Common myeloid progenitor, CD34-positive (primary cell): ENCODE measurements at places on chromosomes 5 and 9.

GRCh38 chr9:27801545-27801944, 228.3 kb upstream of the C9orf72 start:
- H3K36me3 ChIP-seq = no peaks in the 10 kb centered on the region
- H3K4me3 ChIP-seq = no peak overlapping the region
- no peak for DNase-seq

- no peak for DNase-seq
- H3K4me1 ChIP-seq = no peaks in the 10 kb centered on the region
- H3K36me3 ChIP-seq = no peaks in the 10 kb centered on the region
- no peak overlapping the region for H3K4me3 ChIP-seq
- no peaks in the 10 kb centered on the region for H3K27me3 ChIP-seq
These were observed 53.7 kb downstream of the LHFPL2 start for GRCh38 chr5:78594610-78595457.

- H3K27ac ChIP-seq = no peak overlapping the region
- H3K4me1 ChIP-seq = no peaks in the 10 kb centered on the region
- no peak overlapping the region for H3K4me3 ChIP-seq
- no peaks in the 10 kb centered on the region for H3K27me3 ChIP-seq
These were observed 490.2 kb upstream of the RORB start for GRCh38 chr9:74006935-74007334.

DNA sequence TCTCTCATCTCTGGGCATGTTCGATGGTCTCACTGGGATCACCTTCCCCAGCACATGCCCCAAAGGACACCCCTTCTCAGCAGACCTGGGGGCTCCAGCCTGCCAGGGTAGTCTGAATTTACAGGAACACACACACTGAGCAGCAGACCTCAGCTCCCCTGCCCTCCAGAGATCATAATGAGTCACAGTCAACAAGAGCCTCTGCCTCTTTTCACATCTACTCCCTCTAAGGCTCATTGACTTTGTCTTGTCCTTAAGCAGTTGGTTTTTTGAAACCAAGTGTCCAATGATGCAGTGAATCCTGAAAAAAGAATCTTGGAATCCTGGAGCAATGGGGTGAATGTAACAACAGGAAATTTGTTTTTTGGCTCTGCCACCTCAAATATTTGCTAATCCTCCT, 20.8 kb downstream of the GABBR2 start:
- no peak overlapping the region for H3K27ac ChIP-seq
- no peaks in the 10 kb centered on the region for H3K4me1 ChIP-seq
- H3K36me3 ChIP-seq = no peaks in the 10 kb centered on the region
- no peak for DNase-seq
- H3K4me3 ChIP-seq = no peak overlapping the region

- H3K4me3 ChIP-seq = peak overlapping the region; percentile 75
- no peak overlapping the region for H3K27ac ChIP-seq
- DNase-seq = peak; percentile 83
- peaks cover 35% of the 10 kb centered on the region for H3K4me1 ChIP-seq
- H3K36me3 ChIP-seq = no peaks in the 10 kb centered on the region
- peaks cover 56% of the 10 kb centered on the region for H3K27me3 ChIP-seq
These were observed 2.6 kb downstream of the GLIS3 start for GRCh38 chr9:4297151-4297785.

GRCh38 chr5:75461679-75462078, 49.8 kb downstream of the CERT1 start:
- H3K4me1 ChIP-seq = no peaks in the 10 kb centered on the region
- H3K4me3 ChIP-seq = no peak overlapping the region
- peak; percentile 58 for DNase-seq
- H3K36me3 ChIP-seq = peaks cover 7% of the 10 kb centered on the region
- no peak overlapping the region for H3K27ac ChIP-seq
- no peaks in the 10 kb centered on the region for H3K27me3 ChIP-seq

- H3K36me3 ChIP-seq = no peaks in the 10 kb centered on the region
- peaks cover 11% of the 10 kb centered on the region for H3K4me1 ChIP-seq
- H3K4me3 ChIP-seq = no peak overlapping the region
- H3K27ac ChIP-seq = no peak overlapping the region
- H3K27me3 ChIP-seq = peaks cover 18% of the 10 kb centered on the region
These were observed 9.3 kb downstream of the IRX4 start for GRCh38 chr5:1873243-1873959.

- no peak overlapping the region for H3K4me3 ChIP-seq
- H3K27me3 ChIP-seq = no peaks in the 10 kb centered on the region
- H3K4me1 ChIP-seq = no peaks in the 10 kb centered on the region
- DNase-seq = no peak
- peaks cover 34% of the 10 kb centered on the region for H3K36me3 ChIP-seq
These were observed 72.8 kb downstream of the PRRT1B start for GRCh38 chr9:131618071-131618479.

- no peaks in the 10 kb centered on the region for H3K36me3 ChIP-seq
- H3K27ac ChIP-seq = no peak overlapping the region
- no peaks in the 10 kb centered on the region for H3K4me1 ChIP-seq
- no peaks in the 10 kb centered on the region for H3K27me3 ChIP-seq
- no peak for DNase-seq
These were observed 3.9 kb upstream of the C5orf58 start for GRCh38 chr5:170228762-170229435.

DNA sequence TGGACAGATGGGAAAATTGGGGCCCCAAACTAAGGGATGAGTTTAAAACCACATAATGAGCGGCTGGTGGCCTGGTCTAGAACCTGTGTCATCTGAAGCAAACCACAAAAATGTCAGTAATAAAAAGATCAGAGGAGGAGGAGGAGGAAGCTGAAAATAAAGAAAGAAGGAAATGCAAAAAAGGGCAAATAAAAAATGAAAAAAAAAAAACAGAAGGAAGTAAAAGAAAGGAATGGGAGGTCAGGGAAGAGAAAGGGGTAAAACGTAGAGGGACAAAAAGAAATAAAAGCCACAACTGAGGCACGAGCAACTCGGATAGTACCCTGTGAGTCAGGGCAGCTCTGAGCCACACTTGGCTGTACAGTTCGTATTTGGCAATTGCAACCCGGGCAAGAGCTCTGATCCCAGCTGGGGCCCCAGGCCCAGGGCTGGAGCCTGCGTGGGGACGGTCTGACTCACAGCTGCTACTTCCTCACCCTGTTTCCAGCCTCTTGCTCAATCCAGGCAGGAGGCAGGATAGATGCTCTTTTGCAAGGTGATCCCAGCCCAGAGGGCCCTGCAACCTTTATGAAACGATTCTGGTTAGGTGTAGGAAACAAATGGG, 137.9 kb upstream of the TRIM32 start:
- no peaks in the 10 kb centered on the region for H3K36me3 ChIP-seq
- no peak overlapping the region for H3K27ac ChIP-seq
- DNase-seq = peak; percentile 34
- H3K27me3 ChIP-seq = no peaks in the 10 kb centered on the region

DNA sequence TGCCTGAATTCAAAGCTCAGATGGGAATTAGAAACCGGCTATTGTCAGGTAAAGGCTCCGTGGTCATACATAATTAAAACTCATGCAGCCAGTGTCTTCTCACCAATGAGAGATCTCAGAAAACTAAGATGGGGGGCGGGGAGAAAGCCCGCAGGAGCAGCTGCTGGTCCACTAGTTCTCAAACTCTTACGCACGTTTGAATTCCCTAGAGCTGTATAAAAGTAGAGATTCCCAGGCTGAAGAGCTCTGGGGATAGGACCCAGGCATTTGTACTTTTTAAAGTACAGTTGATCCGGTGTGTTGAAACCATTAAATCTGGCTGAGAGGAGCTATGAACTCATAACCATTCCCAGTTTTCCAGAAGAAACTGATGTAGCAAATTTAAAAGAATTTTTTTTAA, 68.5 kb downstream of the FRMD3 start:
- no peak overlapping the region for H3K4me3 ChIP-seq
- no peaks in the 10 kb centered on the region for H3K27me3 ChIP-seq
- DNase-seq = no peak
- no peaks in the 10 kb centered on the region for H3K36me3 ChIP-seq
- H3K4me1 ChIP-seq = no peaks in the 10 kb centered on the region

DNA sequence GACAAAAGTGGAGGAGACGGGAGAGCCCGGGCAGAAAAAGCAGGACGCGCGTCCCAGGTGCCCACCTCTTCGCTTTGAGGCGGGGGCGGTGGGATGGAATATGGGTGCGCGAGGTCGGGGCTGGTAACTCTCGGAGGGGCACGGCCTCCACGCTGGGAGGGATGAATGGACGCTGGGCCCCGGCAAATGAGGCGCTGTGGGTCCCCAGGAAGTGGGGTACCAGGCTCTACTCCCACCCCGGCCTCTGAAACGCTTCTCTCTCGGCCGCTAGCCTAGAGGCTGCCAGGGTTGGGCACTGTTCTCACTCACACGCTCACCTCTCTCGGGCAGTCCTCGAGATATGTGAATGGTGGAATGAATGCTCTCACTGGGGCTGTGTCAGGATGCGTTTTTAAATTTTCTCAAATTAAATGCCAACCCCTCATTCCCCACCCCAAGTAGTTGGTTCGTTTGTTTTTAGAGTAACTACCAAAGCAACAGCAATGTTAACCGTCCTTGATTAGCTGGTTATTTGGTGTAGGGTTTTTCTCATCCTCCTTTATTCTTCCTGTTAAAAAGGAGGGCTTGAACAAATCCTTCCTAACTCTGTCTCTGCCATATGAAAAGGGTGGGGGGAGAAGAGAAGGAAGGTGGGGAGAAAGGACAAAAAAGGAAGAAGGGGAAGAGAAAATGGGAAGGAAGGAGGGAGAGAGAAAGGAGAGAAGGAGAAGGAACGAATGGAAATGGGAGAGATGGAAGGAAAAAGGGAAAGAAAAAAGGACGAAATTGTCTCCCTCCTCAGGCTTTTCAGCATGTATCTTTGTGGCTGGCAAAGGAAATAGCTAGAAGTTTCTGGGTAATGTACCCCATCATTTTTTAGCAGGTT, 1.3 kb upstream of the EBF1 start:
- H3K27ac ChIP-seq = no peak overlapping the region
- H3K4me3 ChIP-seq = peak overlapping the region; percentile 68
- H3K4me1 ChIP-seq = peaks cover 48% of the 10 kb centered on the region
- no peak for DNase-seq
- peaks cover 66% of the 10 kb centered on the region for H3K27me3 ChIP-seq
- no peaks in the 10 kb centered on the region for H3K36me3 ChIP-seq

DNA sequence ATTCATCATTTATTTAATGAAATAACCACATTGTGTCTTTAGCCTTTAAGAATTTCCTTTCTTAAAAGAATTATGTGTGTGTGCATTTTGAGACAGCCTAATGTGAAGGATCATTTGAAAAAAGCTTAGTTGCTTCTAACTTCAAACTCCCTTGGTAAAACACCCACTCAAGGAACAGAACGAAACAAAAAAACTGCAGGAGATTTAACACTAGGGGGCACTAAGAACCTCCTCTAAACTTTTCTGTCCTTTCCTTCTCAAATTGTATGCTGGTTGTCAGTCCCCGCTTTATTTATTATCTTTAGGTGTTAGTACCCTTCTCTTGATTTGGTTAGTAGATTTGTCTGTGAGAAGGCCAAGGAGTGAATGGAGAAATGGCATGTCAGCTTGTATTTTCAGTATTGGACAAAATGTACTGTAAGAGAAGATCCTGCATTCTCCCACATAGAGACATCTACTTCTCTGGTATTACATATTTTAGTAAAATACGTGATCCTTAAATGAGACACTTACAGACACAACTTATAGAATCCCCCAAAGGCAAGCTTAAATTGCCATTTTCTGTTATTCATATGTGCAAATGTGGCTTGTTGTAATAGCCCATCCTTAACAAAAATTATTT, 229.7 kb downstream of the MRPS30 start:
- no peaks in the 10 kb centered on the region for H3K36me3 ChIP-seq
- H3K27me3 ChIP-seq = no peaks in the 10 kb centered on the region

DNA sequence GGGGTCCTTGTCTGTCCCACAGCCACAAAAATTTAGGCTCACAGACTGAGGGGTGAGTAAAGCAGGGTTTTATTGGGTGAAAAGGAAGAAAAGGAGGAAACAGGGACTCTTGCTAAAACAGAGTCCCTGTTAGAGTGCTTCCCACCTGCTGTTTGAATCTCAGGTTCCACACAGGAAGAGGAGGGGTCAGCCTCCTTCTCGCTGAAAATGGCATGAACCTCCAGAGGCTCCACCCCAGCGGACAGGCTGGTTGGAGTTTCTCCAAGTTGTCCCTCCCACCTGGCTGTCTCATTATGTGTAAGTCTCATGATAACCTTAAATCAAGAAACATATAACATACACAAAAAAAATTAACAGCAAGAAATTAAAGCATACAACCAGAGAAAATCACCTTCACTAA, 28.3 kb upstream of the UHRF2 start:
- no peaks in the 10 kb centered on the region for H3K36me3 ChIP-seq
- DNase-seq = no peak
- no peak overlapping the region for H3K4me3 ChIP-seq
- H3K4me1 ChIP-seq = no peaks in the 10 kb centered on the region
- no peak overlapping the region for H3K27ac ChIP-seq
- H3K27me3 ChIP-seq = no peaks in the 10 kb centered on the region

- no peak for DNase-seq
- no peaks in the 10 kb centered on the region for H3K4me1 ChIP-seq
- H3K4me3 ChIP-seq = no peak overlapping the region
- H3K36me3 ChIP-seq = no peaks in the 10 kb centered on the region
These were observed 1876.2 kb downstream of the EFNA5 start for GRCh38 chr5:105794578-105794977.

DNA sequence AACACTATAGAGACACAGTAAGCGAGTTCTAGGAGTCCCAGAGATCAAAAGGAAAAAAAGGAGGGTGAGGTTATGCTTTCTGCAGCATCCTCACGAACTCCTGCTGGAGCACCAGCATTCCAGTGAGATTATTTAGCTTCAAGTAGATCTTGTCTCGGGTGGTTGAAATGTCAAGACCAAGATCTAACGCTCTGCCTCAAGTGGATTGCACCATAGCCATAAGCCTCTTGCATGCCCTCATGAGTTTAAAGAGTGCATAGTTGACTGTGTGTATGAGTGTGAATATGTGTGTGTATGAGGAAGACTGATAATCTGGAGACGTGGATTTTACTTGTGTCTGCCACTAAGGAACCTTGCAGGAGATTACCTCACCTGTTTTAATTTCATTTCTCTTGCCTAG, 335.3 kb upstream of the ADAMTSL1 start:
- no peak overlapping the region for H3K4me3 ChIP-seq
- no peaks in the 10 kb centered on the region for H3K36me3 ChIP-seq
- no peaks in the 10 kb centered on the region for H3K27me3 ChIP-seq
- no peak overlapping the region for H3K27ac ChIP-seq

DNA sequence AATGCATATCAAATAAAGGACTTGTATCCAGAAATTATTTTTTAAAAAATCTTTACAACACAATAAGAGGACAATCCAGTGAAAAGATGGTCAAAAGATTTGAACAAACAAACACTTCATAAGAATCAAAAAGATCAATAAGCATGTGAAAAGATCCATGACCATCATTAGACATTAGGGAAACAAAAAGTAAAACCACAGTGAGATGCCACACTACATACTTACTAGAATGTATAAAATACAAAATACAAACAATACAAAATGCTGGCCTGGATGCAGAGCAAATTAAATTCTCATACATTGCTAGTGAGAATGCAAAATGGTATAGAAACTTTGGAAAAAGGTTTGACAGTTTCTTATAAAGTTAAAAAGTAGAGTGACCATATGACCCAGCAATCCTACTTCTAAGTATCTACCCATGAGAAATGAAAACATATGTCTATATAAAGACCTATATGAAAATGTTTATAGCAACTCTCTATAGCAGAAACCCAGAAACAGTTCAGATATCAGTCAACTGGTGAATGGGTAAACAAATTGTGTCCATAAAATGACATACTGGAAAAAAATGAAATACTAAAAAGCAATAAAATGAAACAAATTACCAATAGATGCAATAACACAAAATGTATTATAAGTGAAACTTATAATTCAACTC, 426.1 kb downstream of the RAB3C start:
- DNase-seq = no peak
- H3K27ac ChIP-seq = no peak overlapping the region
- no peaks in the 10 kb centered on the region for H3K36me3 ChIP-seq
- H3K4me3 ChIP-seq = no peak overlapping the region

GRCh38 chr5:120368923-120369715, 95.0 kb upstream of the PRR16 start:
- no peak overlapping the region for H3K4me3 ChIP-seq
- H3K27ac ChIP-seq = no peak overlapping the region
- H3K36me3 ChIP-seq = no peaks in the 10 kb centered on the region
- DNase-seq = no peak
